RCC 7860 (cell line): ENCODE measurements at places on chromosomes 2 and 18.

DNA sequence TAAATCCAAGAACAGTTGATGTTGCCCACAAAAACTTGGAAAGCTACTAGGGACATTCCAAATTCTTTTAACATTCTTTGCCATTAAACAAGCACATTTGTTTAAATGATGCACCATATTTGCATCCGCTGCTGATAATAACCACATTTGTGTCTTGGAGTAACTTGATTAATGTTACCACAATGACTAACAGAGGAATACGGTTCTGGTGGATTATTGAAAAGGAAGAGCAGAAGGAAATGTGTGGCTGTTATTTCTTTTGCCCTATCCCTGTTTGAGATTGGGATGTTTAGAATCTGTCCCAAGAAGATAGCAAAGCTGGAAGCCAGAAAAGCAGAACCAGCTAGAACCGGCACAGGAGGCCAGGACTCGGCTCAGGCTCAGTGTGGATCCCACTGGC, 39.2 kb upstream of the RASGRP3 start:
- DNase-seq, result peak; percentile 41

DNA sequence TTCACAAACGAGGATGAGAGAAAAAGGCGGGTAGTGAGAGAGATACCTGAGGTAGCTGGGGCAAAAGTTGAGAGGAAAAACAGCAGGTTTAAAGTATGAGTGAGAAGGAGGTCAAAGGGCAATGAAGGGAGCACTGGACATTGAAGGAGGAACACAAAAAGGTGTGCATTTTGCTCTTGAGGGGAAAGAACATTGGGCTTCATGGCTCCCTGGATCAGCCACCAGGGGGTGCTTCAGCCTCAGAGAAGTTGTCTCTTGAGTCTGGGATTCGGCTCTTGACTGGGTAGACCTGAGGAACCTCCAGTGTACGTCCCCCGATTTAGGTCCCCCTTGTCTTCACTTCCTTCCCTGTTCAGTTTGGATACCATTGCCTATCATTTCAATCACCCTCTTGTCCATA, 128.5 kb downstream of the RAPGEF4 start:
- DNase-seq, result no peak

GRCh38 chr2:95345081-95345562, 48.0 kb downstream of the KCNIP3 start:
- peak; percentile 11 for DNase-seq

GRCh38 chr2:41622301-41622700, 425.5 kb upstream of the PKDCC start:
- DNase-seq, result no peak

- DNase-seq, result no peak
Observed at GRCh38 chr2:157672129-157672528, 43.5 kb upstream of the ACVR1C start.

DNA sequence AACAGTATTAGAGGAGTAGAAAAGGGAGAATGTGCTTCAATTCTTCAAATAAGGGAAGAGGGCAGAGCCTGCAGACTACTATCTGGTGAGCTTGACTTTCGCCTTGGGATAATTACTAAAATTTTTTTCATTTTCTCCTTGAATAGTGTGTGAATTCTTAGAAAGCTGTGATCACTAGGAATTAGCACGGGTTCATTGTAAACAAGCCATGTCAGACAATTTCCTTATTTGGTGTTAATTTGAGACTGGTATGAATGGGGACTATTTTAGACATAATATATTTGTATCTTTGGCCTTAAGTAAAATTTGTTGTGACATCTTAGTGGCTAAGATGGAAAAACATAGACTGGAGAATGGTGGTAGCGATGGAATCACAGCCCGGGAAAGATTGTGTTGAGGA, 66.6 kb downstream of the MYO3B start:
- no peak for DNase-seq

GRCh38 chr2:8402222-8402621, 279.6 kb upstream of the ID2 start:
- DNase-seq, result no peak

GRCh38 chr2:238853721-238854120, 5.8 kb downstream of the TWIST2 start:
- no peak for DNase-seq

DNA sequence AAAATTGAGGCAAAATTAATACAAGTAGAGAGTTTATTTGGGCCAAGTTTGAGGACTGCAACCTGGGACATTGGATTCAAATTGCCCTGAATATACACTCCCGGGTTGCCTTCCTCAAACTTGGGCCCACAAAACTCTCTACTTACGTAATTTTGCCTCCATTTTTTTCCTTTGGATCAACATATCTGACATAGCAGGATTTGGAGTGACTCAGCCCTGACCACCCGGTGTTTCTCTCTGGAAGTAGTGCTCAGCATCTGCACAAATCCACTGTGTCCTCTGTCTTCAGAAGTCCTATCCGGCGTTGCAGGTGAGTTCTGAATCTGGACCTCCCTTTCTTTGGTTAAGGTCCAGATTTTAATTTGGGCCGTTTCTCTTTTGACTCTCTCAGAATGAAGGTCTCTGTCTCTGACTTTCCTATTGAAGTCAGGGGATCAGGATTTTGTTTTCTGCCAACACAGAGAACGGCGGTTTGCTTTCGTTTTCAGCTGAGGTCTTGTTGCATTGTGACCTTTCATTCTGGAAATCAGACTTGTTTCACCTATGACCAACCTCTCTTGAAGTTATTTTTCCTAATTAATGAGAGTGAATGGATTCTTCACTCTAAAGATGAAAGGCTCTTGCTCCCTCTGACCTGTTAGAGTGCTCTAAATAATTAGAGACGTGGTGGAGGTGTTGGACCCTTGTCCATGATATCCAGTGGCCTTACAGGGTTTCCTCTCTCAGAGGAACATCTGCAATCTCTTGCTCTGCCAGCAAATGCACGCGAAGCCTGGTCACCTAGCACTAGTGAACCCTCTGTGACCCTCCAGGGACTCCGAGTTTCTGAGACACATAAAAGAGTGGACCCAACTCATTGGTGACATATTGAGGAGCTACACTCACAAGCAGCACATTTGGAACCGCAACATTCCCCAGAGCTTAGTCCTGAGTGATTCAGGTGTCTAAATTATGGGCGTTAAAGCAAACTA, 13.6 kb downstream of the TCF23 start:
- DNase-seq, result no peak

DNA sequence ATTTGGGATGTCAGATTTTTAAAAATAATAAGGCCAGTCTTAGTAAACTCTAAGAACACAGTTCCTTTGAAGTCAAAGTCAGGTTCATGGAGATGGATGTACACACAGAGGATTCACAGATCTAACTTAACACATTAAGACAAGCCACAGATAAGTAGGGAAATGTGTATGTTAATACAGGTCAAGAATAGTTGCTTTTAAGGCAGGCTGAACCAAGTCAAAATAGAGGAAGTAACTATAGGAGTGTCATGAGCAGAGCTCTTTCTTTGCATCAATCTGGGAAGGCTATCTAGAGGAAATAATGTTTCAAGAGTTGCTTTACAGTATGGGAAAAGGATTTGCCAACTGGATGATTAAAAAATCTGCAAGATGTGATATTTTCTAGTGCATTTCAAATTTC, 128.0 kb upstream of the FBXO11 start:
- DNase-seq, result no peak

DNA sequence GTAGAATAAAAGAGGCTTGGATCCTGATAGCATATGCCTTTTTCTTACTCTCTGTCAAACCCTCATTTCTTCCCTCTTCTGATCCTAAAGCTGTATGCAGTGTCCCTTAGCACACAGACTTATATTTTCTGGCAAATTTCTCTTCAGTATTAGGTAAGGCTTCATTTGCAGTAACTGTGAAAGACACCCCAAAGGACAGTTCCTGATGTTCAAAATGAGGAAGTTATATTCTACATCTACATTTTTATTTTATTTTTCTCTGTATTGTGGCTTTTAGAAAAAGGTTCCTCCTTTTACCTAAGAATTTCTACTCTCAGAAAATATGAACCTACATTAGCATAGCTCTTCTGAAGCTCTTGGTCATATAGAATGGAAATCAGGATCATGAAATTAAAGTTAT, 261.7 kb downstream of the PDE11A start:
- no peak for DNase-seq

- no peak for DNase-seq
Observed at GRCh38 chr2:224259831-224260230, 142.1 kb downstream of the FAM124B start.

DNA sequence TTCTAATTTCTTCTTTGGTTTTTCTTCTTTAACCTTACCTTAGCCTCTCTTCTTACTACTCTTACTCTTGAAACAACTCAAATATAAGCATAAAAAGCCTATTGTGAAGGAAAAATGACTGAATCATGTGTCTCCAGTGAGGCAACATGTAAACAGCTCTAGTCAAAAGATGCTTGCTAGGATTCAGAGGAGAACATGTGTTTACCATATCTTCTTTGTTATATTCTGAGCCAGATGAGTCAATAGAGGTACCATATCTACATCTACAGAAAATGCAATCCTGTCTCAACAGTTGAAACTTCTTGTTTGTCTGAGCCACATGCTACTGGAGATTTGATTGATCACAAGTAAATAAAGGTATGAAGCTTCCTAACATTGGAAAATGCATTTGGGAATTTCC, 15.9 kb upstream of the FIGN start:
- DNase-seq, result no peak

DNA sequence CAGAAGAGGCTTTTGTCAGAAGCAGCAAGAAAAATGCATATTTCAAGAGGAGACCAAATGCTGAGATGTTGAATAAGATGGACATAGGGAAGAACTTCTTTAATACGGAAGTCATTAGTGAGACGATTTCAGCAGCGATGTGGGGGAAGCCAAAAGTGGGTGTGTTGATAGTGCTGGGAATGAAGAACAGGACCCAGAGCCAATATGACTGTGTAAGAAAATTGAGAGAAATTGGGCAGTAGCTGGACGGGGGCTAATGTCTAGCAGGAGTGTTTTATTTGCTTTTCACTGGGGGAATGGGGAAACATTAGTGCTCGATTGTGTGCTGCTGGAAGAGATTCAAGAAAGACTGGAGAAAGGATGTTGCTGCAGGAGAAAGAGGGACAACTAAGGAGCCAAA, 788.7 kb upstream of the KLHL29 start:
- no peak for DNase-seq

- no peak for DNase-seq
Observed at GRCh38 chr2:54864727-54865126, 141.3 kb downstream of the EML6 start.

DNA sequence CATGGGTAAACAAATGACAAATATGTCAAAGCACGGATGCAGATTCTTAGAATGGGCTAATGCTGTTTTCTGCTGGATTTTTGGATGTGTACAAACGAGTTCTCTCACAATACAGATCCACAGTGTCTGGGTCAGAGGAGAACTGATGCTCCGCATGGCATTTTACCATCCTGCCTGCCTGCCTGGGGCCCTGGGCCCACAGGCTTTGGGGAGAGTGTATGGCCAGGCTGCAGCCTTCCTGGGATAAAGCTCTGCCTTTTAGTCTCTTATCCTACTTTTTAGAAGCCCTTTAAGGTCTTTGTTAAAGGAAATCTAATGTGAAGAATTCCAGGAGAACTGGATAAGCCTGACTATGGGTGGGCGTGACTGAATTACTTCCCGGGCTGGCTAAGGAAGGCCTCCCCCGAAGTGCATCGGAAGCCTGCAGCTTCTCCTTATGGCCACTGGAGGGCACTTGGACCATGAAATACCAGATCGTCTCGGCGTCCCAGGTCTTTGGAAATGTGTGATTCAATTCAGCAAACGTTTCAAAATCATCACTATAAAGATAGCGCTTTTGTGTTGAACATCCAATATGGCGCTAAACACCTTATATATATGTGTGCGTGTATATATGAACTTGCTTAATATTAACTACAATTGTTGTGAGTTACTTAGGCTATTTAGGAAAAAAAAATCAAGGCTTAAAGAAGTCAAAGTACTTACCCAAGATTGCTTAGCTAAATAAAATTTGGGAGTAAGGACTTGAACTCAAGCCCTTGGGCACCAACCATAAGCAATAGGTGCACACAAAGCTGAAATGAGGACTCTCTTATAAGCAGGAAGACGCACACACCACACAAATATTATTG, 15.2 kb upstream of the DNPEP start:
- peak; percentile 69 for DNase-seq

- no peak for DNase-seq
Observed at GRCh38 chr2:18883616-18884456, 294.5 kb upstream of the NT5C1B start.

GRCh38 chr2:27746325-27746724, 25.2 kb upstream of the MRPL33 start:
- no peak for DNase-seq

DNA sequence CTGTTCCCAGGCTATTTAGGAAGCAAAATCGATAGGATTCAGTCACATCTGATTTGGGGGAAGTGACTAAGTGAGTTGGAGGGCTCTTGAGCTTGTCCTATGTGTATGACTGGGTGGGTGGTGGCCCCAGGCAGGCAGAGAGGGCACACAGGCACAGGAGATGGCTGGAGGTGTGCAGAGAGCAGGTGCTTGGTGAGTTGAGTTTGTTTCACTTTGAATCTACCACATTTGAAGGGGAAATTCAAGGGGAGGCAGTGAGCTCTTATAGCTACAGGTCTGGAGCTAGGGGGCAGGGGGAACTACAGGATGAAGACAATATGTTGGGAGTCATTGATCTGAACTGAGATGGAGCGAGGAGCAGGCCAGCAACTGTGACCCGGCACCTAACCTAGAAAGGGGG, 42.5 kb upstream of the TMEM200C start:
- DNase-seq, result no peak

- DNase-seq, result no peak
Observed at GRCh38 chr2:23630961-23631360, 246.0 kb downstream of the KLHL29 start.

DNA sequence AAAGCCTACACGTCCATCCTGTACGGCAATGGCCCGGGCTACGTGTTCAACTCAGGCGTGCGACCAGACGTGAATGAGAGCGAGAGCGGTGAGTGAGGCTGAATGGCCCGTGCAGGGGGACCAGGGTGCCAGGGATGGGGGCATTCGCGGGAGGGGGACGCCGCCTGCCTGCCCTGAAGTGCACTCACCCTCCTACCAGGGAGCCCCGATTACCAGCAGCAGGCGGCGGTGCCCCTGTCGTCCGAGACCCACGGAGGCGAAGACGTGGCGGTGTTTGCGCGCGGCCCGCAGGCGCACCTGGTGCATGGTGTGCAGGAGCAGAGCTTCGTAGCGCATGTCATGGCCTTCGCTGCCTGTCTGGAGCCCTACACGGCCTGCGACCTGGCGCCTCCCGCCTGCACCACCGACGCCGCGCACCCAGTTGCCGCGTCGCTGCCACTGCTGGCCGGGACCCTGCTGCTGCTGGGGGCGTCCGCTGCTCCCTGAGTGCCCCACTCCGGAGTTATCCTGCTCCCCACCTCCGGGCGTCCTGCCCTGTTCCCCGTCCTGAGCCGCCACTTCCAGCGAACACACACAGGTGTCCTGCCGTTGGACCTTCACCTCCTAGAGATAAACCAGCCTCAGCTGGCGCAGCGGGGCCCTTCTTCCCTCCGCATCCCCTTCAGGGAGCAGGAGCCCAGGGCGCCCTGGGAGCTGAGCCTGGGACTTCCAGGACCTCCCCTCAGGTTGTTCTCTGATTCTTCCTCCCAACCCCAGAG, 2.9 kb downstream of the ALPI start:
- DNase-seq, result no peak
